Hindlimb muscle (tissue), 1 donor: ENCODE measurements at places on chromosomes 2 and 18. TPM values are rescaled to one million over a fixed set of nuclear protein-coding genes. Genes with fewer than 3 reads are reported as not detected.

The PAX8 gene
- polyA plus RNA-seq = 2.2 TPM

The EVA1A gene
- polyA plus RNA-seq = 6.7 TPM

The SLC35F5 gene
- 49.7 TPM for polyA plus RNA-seq

The ANKRD30B gene
- not detected for polyA plus RNA-seq

The SPRED2 gene
- polyA plus RNA-seq = 28.3 TPM

The DSC2 gene
- 8.9 TPM for polyA plus RNA-seq
